ENCODE measurements at places on chromosomes 16 and 17.

DNA sequence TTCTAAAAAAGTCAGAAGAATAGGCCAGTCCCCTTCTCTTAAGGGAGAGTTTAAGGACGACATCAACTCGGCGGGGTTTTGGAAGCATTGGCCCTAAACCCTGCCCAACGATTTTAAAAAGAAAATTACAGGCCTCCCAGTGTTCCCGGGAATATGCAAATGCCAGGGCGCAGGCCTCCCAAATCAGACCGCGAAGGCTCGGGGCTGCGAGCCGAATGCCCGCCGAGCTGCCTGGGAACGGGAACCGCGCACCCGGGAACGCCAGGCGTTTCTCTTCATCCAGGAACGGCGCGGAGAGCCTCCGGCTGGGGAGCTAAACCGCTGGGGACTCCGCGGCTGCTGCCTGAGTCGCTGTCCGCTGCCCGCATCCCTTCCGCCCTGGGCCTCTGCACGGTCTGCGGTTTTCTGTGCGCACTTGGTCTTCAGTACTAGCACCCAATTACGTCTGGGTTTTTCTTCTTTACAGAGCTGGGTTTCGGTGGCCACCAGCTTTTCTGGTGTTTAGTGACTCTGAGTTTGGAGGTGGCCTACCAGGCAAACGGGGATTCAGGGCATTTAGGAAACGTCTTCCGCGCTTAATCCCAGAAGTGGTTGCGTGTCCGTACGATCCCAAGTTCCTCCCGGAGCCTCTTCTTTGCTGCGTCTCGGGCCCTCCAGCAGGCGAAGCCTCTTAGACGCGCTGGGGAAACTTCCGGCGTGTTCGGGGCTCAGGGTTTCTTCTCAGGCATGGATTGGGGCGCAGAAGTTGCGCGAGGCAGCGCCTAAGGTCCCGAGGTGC is 5.7 kb downstream of the IRX5 start:
- DNase-seq: peak; percentile 57

GRCh38 chr16:4314532-4315185 is 1.2 kb upstream of the GLIS2 start:
- no peak for DNase-seq

GRCh38 chr16:81620796-81621195 is 158.3 kb upstream of the PLCG2 start:
- no peak for DNase-seq

DNA sequence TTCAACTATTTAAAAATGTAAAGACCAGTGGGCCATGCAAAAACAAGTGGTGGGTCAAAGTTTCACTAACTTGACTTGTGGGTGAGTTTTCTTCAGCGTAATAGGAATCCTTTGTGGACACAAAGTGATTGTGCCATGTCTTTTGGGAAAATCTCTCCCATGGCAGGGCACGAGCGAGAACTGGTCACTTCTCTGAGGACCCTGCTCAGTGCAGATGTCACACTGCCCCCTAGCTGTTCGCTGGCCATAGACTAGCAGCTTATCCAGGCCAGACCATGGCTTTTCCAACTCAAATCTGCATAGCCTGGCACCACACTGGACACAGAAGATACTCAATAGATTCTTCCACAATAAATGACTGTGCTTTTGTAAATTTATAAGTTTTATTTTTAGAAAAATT is 306.0 kb upstream of the CCL2 start:
- DNase-seq: no peak

GRCh38 chr17:13003454-13003851 is 14.4 kb downstream of the ELAC2 start:
- no peak for DNase-seq

- DNase-seq: peak; percentile 20
Measured at GRCh38 chr16:228151-228851, 948 bp downstream of the LUC7L start.

DNA sequence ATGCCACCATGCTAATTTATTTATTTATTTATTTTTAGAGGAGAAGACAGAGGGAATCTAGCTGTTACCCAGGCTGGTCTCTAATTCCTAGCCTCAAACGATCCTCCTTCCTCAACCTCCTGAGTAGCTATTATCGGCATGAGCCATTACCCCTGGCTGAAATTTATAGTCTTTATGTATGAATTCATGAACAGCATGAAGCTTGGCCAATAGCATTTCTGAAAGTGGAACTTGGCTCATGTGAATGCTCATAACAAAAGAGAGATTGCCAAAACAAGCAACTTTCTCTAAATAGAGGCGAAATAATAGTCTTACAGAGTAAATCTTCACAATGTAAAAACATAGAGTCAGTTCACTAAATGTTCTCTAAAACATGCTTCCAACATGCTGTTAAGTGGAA is 30.1 kb upstream of the SMURF2 start:
- DNase-seq: no peak

GRCh38 chr17:51124640-51125503 is 4.2 kb upstream of the SPAG9 start:
- DNase-seq: no peak

- no peak for DNase-seq
Measured at GRCh38 chr16:22174642-22175041, 12.3 kb downstream of the SDR42E2 start.

DNA sequence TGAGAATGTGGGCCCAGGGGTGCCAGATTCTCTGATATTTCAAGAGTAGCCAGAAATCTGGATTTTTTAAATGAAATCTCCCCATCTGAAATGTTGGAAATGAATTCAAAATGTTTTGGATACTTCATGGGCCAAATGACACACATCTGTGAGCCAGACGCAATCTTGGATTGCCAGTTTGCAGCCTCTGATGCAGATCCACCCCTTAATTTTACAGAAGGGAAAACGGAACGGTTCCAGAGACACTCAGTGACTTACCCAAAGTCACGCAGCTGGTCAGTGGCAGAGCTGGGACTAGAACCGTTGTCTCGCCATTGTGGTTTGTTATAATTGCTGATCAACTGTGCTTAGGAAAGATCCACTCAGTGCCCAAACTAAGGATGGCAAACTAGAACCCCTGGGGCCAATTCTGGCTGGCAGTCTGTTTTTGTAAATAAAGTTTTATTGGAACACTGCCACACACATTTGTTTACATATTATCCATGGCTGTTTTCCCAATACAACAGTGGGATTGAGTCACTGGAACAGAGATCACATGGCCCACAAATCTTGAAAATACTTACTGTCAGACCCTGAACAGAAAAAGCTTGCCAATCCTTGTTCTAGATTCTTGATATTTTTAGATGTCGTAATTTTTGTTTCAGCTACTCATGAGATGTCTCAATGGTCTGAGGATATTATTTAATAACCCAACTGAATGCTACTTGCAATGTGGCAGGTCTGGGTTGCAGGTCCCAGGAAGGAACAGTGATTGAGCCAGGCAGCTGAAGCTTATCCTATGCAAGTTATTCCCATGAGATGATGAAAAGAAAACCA is 143.8 kb downstream of the AXIN2 start:
- no peak for DNase-seq

DNA sequence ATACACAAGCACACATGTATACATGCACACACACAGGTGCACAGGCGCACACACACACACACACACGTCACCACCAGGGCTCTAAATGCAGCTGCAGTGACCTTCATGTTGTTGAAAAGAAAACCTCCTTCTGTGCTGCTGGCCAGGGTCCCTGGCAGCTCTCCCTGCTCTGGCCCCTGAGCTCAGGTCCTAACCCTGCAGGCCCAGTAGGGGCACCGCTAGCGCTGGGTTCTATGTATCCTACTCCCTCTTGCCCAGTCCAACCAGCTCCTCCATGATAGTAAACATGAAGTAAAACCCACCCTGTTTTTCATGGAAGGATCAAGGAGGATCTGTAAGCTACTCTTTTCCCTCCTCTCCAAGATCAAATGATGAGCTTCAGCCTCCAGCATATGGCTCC is 172.8 kb downstream of the RBFOX3 start:
- no peak for DNase-seq

DNA sequence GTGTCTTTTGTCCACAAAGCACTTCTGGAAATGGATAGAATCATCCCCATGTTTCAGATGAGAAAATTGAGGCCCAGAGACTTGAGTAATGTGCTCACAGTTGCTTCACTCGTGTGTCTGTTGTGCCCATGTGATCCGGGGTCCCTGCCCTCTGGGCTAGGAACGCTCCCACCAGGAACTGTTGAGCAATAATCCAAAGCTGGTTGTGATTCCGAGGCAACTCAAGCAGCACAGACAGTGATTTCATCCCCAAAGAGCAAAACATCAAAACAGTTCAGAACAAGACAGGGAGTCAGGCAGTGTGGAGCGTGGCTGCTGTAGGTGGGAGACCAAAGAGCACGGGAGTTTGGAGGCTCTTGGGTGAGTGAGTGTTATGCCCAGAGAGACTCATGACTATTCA is 205.0 kb upstream of the ASIC2 start:
- no peak for DNase-seq

DNA sequence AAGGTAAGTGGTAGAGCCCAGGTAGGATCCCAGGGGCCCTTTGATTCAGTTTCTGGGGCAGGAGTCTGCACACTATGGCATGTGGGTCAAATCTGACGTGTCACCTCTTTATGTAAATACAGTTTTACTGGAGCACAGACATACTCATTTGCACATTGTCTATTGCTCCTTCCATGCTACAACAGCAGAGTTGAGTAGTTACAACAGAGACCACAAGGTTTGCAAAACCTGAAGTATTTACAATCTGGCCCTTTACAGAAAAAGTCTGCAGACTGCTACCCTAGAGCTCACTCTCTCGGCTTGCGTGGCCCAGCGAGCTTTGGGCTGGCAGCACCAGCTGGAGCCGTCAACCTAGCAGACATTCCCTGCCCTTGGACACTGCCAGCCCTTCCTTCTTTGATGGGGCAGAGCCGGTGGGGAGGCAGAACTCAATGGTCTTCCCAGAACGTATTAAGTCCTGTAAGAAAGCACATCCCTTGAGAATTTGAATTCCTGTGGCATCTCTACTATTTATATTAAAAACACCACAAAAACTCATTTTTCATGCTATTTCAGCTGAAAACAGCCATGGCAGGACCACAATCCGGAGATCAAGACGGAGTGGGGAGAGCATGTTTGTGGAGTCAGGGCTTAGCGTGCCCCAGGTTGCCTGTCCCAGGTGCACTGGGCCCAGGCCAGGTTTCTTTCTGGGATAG is 133.1 kb upstream of the NUDT7 start:
- DNase-seq: no peak

DNA sequence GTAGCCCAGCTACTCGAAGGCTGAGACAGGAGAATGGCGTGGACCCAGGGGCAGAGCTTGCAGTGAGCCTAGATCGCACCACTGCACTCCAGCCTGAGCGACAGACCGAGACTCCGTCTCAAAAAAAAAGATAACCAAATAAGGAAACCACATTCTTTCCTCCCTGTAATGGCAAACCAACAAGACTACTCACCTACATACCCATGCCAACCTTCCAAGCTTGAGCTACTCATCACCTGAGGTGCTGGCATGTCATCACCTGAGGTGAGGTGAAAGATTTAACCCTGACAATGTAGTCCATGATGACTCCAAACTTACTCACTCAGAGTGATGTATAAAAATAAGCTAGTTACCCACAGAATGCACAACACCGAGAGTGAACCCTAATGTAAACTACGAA is 85.2 kb downstream of the SMG6 start:
- DNase-seq: no peak

DNA sequence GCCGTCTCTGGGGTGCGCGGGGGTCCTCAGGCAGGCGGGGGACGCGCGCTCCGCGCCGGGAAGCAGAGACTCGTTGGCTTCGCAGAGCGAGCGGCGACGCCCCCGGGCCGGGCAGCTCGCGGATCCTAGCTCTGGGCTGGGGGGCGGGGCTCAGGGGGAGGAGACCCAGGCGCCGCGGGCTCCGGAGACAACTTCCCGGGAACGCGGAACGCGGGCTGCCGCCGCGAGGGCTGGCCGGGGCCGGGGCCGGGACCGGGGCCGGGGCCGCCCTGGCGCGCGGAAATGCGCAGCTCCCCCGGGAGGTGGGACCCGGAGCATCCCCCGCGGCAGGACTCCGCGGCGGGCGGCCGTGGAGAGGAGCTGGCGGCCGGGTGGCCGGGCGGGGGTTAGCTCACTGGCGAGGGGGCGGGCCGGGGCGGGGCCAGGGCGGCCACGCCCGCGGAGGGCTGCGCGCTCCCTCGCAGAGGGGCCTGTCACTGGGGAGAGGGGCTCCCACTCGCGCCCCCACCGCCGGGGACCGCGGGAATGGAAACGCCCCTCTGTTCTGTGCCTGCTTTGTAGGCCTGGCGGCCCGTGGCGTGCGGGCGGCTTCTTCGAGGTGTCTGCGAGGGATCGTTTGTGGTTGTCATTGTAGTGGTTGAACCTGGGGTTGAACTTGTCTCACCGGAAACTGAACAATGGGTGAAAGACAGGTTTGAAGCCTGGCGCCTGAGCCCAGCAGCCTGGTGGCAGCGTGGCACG is at the start of gene GAS7:
Gene GAS7 (minus strand): TSS at position 98 of the 741 bp plus-strand sequence.
- DNase-seq: peak; percentile 88

- DNase-seq: no peak
Measured at GRCh38 chr17:27327871-27328270, 34.0 kb downstream of the WSB1 start.

GRCh38 chr17:16026895-16027294 is 27.3 kb downstream of the TTC19 start:
- no peak for DNase-seq

GRCh38 chr17:67993153-67993997 is 2.9 kb downstream of the C17orf58 start:
- DNase-seq: peak; percentile 91

DNA sequence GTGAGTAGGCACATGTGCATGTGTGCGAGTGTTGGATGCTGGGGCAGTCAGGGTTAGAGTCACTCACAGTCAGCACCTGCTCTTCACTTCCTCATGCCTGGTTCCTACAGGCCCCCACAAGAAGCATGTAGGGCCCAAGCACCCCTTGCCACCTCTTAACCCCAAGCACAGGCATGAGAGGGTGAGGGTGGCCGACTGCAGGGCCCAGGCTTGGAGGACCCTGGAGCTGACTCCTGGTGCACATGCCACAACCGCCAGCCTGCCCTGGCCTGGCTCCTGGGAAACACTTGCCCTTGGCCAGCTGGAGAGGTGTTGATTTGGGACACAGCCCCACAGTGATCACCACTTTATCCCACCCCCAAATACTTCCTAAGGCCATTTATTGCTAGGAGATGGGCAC is 16.9 kb upstream of the CDRT15L2 start:
- no peak for DNase-seq

GRCh38 chr17:64110379-64111152 is 19.4 kb downstream of the ERN1 start:
- DNase-seq: no peak

DNA sequence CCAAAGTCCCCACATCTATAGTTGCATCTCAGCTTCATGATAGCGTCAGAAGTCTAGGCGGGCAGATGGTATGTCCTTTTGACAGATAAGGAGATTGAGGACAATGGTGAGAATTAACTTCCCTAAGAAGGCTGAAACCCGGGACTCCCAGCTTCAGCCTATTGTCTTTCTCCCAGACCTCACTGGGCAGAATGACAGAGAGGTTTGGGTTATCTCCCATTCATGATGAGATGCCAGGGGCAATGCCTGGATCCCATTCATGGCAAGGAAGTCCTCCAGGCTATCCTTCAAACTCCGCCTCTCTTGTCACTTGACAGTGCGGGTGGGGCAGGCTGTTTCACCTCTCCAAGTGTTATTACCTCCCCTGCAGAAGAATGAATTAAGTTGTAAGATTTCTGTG is 100.3 kb downstream of the IRX5 start:
- no peak for DNase-seq

GRCh38 chr16:79500286-79500685 is 100.3 kb downstream of the MAF start:
- no peak for DNase-seq

Measured in right hindlimb (tissue), 1 donor.